Hepatocyte (in vitro differentiated cells): ENCODE measurements at places on chromosomes 2 and 18.

- DNase-seq, result no peak
These were observed 247.8 kb downstream of the TDRD15 start for GRCh38 chr2:21371499-21372003.

- DNase-seq, result peak; percentile 77
These were observed 65.9 kb upstream of the ITM2C start for GRCh38 chr2:230798769-230799399.

DNA sequence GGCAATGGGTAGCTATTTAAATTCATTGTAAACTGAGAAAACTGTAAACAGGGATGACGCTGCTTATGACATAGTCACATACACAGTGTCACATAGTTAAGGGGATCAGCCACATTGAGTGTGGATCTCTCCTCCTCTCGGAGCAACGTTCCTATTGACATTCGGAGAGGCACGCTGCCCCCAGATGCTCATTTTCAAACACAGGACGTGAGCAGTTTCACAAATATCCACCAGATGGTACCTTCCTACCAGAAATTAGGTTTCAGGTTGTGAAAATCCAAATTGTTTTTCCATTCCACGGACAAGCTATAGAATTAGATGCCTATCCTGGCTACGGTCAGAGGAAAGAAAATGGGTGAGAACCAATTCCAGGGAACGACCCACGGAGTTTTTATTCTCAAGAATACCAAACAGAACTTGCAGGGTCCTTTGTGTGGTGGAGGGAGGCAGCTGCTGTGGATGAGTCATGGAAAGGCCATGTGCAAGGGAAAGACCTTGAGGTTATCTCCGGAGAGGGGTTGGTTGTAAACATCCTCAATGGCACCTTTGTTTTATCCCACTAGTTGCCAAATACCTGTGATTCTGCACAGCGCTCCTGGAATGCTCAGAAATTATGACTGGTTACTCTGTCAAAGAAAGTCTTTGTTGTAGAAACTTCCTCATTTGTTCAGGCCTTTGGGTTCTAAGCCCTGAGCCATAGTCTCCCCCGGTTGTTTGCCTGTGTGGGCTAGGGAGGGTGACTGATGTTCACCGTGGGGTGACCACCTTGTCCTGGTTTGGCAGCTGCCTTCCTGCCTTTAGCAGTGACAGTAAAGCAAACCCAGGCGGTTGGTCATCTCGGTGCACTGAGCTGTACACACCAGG is 88.0 kb downstream of the ACTR3 start:
- peak; percentile 68 for DNase-seq

DNA sequence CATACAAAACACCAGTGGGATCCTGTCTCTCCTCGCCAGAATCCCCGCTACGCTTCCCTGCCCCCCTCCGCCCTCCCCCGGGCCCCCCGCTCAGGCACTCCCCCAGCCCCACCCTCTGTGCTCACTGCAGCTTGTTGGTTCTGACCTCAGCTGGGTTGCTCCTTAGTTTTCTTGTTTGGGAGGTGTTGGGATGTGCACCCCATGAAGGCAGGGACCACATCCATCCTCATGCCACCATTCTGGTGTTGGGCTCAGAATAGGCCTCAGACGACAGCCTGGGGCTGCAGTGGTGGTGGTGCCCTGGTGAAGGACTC is 4.6 kb downstream of the SNED1 start:
- no peak for DNase-seq

DNA sequence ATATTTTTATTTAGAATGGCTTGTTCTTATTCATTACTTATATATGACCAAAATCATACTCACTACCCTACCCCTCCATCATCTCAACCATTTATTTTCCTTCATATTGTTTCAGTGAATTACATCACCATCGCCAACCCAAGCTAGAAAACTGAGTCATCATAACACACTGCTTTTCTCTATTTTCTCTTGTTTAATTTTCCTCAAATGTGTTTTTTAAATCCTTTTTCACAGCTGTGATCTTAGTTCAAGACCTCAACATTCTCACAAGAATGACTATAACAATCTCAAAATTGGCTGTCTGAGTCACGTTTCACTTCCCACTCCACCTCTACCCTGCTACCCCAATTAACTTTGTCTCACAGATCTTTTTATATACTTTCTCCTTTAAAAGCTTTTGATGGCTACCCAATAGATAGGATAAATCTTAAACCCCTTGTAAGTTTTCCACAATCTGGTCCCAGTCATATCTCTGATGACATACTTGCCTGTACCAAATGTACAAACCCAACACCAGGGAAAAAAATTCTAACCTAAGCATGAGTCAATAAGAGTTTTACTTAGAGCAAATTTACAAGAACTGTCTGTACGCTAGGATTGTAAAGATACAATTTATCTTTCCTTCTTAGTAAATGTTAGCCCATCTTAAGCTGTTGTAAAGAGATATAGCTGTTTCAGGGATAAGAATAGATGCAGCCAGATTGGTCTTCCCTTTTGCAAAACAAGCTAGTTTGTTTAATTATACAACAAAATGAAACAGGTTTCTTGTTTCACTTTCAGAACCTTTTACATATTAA is 635.1 kb upstream of the SLC39A10 start:
- DNase-seq, result no peak

DNA sequence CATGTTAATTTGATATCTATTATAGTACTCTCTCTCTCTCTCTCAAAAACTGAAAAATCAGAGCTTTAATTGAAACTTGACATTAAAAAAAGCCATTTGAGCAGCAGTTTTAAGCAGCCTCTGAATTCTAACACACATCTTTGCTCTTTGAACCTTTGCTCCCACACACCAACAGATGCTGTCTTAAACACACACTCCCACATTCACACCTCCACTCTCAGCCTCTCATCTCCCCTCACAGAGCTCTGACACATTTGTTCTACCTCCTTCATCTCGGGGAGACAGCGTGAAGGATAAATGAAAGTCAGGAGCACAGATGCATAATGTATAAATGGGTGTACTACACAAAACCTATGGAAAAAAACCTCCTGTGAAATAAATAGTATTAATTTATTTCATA is 95.2 kb downstream of the NAB1 start:
- no peak for DNase-seq

GRCh38 chr2:48398285-48399002 is 131.5 kb upstream of the STON1 start:
- no peak for DNase-seq

GRCh38 chr18:44700652-44701051 is 20.0 kb downstream of the SETBP1 start:
- peak; percentile 37 for DNase-seq

DNA sequence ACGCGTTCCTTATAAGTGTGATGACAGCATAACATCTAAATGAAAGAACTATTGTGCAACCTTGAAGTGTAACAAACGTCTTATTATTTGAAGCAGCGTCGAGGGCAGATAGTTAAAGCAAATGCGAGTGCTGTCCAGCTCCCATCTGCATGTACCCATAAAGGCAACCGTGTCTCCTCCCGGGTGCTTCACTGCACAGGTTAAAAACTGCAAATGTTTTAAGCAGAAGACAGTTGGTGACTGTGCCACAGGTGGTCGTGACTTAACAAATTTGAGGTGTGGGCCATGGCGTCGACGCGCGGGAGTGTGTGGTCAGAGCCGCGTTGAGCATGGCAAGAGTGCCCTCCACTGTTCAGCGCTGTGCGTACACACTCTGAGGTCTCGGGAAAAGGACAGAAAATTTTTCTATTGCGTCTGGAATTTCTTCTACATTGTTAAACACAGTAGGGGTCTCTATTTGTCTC is 6.4 kb downstream of the SALL3 start:
- peak; percentile 66 for DNase-seq

GRCh38 chr2:129904532-129905446 is 74.7 kb upstream of the RAB6C start:
- DNase-seq, result no peak

GRCh38 chr2:58651930-58652329 is 410.8 kb upstream of the FANCL start:
- no peak for DNase-seq
